ENCODE measurements at places on chromosomes 2 and 18.

- DNase-seq = no peak
Observed at GRCh38 chr2:176960736-176961520, 251.7 kb upstream of the HNRNPA3 start.

DNA sequence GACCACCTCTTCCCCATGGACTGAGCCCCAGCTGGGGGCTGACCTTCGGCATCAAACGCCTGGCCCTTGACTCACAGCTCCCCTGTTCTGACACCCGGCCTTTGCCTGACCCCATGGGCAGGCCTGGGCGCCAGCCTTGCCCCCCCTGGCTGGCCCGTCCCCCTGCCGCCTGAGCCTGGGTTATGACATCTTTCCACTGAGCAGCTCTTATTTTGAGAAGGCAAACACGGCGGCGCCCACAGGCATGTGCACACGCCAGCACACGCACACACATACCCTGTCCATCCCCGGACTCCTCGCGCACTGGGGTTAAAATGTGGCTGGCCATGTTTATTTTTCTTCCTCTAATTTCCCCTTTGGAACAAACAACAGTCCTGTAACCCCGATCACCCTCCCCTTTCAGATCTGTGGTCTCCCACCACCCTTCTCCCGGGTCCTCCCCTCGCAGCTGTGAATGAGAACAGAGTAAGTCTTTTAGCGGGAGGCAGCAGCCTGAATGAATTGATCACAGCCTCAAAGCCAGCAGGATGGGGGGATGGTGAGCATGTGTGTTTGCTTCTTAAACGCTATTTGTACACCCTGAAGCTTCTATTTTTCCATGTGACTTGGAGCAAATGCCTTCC lies 11.8 kb upstream of the ATOH8 start:
- DNase-seq = no peak

GRCh38 chr2:129803032-129803431 lies 176.4 kb upstream of the RAB6C start:
- no peak for DNase-seq

- no peak for DNase-seq
Observed at GRCh38 chr18:31603315-31603714, 11.6 kb downstream of the TTR start.

DNA sequence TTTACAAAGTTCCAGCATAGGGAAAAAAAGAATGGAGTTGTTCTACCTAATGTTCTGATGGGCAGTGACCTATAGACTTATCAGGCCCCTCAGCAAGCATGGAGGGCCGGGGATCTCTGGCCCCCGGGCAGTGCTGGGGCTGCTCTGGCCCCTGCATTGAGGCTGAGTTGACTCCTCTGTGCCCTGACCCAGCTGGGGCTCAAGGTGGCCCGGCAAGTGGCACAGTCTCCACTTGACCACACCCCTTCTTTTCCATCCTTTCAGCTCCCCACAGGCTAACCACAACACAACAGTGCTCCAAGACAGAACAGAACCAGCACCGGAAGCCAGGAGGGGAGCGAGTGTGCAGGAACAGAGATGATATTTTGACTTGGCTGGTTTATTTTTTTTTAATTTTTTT lies 19.9 kb downstream of the TOGARAM2 start:
- DNase-seq = no peak

- no peak for DNase-seq
Observed at GRCh38 chr2:46477925-46478324, 1.4 kb upstream of the TMEM247 start.

DNA sequence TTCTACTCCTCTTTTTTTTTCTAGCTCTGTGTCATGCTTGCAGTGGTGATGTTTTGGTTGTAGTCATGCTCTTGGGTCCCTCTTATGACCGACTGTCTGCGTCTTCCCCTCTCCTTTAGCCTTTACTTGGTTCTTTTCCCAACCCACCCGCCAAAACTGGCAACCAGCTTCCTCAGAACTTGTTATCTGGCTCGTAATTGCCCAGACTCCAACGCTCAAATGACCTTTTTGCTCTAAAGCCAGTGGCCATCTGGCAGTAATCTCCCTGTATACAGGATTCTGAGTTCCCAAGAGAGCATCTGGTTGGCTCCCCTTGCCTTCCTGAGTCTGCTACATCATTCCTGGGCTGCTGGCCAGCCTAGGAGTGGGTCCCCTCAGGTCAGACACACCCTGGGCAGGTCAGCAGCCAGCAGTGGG lies 147.2 kb downstream of the MGAT5 start:
- no peak for DNase-seq

GRCh38 chr2:144357623-144358373 lies 162.1 kb downstream of the ZEB2 start:
- DNase-seq = no peak

DNA sequence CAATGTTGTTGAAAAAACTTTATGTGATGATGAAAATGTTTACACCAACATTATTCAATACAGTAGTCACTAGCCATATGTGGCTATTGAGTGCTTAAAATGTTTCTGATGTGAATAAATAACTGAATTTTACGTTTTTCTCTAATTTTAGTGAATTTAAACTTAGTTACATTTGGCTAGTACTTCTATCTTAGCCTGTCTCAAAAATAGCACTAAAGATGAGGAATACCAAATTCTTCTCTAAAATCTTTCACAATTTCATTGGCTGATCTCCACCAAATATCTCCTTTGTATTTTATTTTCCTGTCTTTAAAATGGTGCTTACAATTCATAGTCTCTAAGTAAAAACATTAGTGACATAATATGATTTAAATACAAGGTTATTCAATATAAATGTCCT lies 83.7 kb upstream of the RND3 start:
- DNase-seq = no peak

- no peak for DNase-seq
Observed at GRCh38 chr2:217219164-217219520, 359.3 kb upstream of the TNP1 start.

DNA sequence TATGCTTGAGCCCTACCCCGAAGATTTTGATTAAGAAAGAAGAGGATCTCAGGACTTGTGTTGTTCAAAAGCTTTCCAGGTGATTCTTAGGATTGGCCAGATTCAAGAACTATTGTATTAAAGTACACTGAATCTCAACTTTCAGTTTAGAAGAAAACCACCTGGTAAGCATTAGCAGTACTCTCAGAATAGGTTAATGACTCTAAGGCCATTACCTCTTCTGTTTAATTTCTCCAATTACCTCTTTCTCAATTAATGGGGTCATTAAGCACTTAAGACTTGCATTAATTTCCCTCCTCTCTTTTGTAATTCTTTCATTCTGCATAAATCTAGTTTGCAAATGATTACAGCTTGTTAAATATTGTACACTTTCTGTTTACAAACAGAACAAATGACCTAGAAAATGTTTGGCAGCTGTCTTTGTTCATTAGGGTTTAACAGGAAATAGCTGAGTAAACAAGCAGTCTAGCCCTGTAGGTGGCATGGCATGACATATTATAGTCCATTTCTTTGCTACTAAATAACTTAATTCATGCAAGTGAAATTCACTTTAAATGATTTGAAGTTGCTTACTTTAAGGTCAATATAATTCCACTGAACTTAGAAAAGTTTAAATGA lies 20.4 kb upstream of the TDRD15 start:
- DNase-seq = no peak

DNA sequence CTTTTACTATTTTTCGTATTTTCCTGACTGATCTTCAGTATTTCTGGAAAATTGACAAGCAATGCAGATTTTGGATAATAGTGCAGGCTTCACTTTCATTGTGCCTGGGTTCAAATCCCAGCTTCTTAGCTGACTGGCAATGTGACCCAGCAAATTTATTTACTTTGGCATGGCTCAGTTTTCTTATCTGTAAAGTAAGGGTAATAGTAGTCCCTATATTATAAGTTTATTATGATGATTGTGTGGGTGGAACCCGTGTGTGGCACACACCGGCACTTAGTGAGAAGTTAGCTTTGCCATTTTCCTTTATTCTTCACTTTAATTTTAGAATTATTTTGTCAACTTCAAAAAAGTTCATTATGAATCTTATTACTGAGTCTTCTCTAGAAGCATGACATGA lies 7.8 kb upstream of the IL1RL1 start:
- no peak for DNase-seq

DNA sequence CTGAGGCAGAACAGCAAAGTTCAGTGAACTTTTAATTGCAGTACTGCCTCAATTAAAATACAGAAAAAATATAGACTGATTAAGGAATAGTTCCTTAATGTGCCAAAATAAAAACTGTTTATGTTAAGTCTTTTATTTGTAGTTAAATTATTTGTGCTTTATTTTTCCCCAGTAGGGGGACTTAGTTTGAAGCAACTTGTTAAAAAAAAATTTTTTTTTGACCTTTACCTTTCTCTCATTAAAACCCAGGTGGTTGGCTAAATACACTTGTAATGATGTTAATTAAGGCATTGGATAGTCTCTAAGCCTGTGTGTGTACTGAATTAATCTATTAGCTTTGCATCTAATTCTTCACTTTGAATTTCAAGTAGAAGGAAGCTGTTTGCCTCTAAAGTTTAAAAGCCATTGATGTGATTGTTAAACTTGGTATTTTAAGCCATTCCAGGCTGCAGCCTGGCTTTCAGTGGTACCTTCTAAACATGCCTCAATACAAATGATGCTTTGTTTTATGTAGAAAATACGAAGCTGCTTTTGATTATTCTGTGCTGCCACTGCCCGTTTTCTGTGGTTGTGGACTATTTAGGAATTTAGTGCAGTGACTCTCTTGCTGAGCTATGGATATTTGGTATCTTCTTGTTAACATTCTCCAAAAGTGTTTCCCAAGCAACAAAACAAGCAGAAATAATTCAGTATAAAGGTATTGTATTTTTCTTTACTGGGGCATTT lies 102.9 kb downstream of the TANC1 start:
- no peak for DNase-seq

DNA sequence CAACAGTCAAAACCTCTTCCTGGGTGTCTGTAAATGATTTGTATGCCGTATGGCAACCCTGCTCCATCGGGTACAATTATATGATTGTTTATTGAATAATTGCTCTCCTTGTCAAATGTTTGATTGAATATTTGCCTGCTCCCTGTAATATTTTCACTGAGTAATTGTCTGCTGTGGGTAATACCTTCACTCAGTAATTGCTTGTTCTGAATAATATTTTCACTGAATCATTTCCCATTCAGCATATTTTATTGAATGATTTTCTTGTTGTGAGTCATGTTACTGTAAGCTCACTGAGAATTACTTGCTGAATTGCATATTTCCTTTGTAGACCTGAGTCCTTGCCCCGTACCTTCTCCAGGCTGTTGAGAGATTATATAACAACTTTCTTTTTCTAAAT lies 535.2 kb downstream of the METTL4 start:
- no peak for DNase-seq

DNA sequence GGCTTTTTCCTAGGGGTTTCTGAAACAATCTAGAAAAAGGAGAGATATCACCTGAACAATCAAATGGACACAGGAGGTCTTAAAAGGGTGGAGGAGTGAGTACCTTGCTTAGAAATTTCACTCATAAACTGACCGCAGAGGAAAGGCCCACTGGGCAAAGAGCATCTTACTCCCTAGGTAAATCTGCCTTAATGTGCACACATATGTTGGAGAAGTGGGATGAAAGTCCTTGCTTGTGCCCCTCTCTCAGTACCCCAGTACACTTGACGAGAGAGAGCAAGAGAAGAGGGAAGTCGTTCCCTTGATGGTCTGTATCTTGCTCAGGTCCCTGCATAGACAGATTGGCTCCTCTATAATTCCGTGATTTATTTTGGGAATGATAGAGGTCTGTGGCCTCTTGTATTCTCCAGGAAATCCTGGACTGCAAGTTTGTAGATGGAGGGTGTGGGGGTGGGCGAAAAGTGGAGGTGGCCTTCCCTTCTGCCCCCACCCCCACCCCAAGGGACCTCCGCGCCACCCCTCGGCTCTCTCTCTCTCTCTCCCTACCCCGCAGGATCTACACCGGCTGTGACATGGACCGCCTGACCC lies 6.8 kb downstream of the TBR1 start:
- DNase-seq = no peak

DNA sequence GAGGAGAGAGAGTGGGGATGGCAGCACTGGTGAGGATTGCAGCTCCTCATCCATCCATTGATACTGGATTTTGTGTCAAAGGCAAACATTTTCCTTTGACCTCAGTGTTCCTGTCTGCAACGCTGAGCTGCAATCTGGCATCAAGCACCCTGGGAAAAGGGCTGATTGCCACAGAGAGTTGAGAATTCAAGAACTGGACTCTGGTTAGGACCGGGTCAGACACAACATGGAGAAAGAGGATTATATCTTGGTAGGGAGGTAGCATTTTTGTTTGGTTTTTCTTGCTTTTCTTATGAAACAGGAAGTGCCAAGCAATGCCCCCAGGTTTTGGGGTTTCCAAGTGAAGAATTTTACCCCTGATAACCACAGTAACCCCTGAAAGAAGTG lies 81.9 kb upstream of the PKDCC start:
- DNase-seq = no peak

DNA sequence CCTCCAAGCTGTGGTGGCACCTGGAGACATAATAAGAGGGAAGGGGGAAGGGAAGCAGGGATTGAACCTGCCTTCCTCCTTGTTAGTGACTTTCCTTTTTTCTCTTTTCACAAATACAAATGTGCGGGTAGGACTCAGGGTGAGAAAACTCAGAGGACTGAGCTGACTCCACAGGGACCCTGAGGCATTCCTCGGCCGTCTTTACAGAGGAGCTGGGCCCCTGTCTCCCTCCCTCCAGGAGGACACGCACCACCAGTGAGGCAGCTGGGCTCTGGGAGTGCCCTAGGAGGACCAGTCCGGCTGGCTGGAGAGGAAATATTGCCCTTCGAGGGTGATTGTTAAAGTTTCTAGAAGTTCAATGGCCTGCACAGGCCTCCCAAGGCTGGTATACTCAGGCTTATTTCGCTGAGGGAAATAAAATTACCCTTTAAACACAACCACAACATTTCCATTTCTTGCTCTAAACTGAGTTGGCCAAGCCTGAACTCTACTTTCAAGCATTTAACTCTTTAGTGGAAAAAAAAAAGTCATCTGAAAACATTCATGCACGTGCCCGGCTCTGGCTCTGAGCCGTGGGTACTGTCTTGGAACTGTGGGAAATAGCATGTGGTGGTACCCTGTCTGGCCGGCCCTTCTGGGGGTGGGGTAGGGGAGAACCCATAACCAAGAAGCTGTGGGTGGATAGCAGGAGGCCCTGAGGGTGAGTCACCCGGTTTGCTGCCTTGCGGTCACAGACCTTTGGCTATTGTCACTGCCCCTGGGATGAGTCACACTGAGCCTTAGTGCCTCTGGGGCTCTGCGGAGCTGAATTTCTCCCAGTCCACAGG lies 116.0 kb downstream of the COPS8 start:
- no peak for DNase-seq

GRCh38 chr2:10400568-10400977 lies 47.6 kb downstream of the ODC1 start:
- DNase-seq = no peak

- no peak for DNase-seq
Observed at GRCh38 chr2:7427293-7428060, 510.3 kb downstream of the RNF144A start.

- no peak for DNase-seq
Observed at GRCh38 chr2:17416884-17417391, 101.3 kb downstream of the RAD51AP2 start.

GRCh38 chr2:231933916-231934401 lies 7.8 kb upstream of the NPPC start:
- DNase-seq = no peak

- no peak for DNase-seq
Observed at GRCh38 chr2:74979844-74980243, 21.4 kb downstream of the POLE4 start.

Data from stimulated activated CD8-positive, alpha-beta memory T cell treated with anti-CD3 and anti-CD28 coated beads, Interleukin-4, amount 100 ng/mL, for 1 hour (primary cell).